ENCODE measurements at places on chromosomes 13 and 19.

GRCh38 chr19:5578097-5578846 lies 10.5 kb upstream of the TINCR start:
- DNase-seq: peak; percentile 85

- DNase-seq: no peak
Measured at GRCh38 chr13:30654430-30654829, 36.7 kb downstream of the USPL1 start.

- DNase-seq: no peak
Measured at GRCh38 chr13:113498905-113499304, 8.4 kb upstream of the DCUN1D2 start.

DNA sequence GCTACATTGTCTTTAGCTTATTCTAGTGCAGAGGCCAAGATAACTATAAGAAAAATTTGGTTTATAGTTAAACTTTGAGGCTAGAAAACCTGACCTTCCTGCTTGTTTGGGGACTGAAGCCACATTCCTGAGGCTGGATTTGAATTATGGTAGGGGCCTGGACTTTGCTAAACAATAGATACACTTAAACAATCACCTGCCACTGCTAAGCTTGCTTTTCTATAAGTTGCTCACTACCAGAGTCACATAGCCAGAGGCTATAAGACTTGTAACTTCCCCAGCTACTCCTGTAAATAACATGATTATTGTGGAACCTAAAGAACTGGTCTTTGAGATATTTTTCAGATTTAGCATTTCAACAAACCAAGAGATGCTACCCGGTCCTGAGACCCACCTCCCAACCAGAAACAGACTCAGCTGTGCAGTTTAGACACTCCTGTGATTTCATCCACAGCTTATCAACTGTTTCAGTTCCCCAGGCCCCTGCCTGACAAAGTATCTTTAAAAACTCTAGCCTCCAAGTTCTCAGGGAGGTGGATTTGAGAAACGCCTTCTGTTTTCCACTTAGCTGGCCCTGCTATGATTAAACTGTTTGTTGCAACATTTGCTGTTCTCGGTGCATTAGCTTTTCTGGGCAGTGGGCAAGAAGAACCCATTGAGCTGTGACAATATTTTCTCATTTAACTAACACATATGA lies 77.7 kb downstream of the MIPEP start:
- DNase-seq: no peak

GRCh38 chr19:43804432-43804831 lies 2.2 kb upstream of the LYPD5 start:
- DNase-seq: no peak

- no peak for DNase-seq
Measured at GRCh38 chr13:29905845-29906244, 55.4 kb upstream of the UBL3 start.

GRCh38 chr13:63693696-63694095 lies 2278.0 kb upstream of the PCDH20 start:
- no peak for DNase-seq

DNA sequence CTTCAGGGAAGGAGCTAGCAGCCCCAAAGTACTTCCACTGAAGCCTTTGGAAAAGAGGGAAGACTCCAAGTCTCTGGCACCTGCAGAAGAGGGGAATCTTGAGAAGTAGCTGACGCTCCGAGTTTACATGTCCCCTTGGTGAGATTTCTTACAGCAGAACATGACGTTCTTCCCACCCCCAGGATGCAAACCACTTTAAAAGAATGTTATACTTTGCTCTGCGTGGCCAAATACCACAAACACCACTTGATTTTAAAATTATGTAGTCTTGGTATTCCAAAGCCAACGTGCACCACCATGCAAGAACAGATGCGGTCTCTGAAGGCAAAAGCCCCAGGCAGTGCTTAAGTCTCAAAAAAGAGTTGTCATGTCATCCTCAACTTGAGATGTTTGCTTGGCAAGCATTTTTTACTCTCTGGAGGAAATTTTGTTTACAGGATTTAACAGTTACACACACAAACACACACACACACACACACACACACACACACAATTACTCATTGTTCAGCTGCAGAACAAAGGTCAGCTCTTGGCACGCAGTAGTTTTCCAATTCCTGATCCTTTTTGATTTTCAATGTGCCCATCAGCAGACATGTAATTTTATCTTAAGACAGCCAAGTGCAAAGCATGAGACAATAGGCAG lies 106.1 kb downstream of the RGCC start:
- DNase-seq: no peak

DNA sequence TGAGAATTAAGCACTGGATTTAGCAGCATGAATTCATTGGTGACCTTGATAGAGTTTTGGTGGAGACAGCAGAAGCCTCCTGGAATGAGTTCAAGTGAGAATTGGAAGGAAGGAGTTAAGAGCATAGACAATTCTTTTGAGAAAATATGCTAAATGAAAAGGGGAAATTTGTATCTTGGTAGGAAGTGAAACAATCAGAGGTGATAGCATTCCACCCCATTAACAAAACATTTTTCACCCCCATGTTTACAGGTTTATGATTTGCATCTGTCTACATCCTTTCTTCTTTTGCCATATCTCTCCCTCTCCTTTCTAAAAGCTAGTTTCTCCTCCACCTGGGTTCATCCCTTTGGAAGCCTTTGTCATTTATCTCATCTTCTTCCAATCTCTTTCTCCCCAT lies 27.5 kb downstream of the LNX2 start:
- no peak for DNase-seq

- DNase-seq: no peak
Measured at GRCh38 chr19:47155148-47155547, 24.5 kb downstream of the SAE1 start.

GRCh38 chr13:99832347-99832746 lies 139.2 kb downstream of the ZIC5 start:
- DNase-seq: no peak

GRCh38 chr19:33872445-33873320 lies 76.0 kb downstream of the KCTD15 start:
- DNase-seq: no peak

DNA sequence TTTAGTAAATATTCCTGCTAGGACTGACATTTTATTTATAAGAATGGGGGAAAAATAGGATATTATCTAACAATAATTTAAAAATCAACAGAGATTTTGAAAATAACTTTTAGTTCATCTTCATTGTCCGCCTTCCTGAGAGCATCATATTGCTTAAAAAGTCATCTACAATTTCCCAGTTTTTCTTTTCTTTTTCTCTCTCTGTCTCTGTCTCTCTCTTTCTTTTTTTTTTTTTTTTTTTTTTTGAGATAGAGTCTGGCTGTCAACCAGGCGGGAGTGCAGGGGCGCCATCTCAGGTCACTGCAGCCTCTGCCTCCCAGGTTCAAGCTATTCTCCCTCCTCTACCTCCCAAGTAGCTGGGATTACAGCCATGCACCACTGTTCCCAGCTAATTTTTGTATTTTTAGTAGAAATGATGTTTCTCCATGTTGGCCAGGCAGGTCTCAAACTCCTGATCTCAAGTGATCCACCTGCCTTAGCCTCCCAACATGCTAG lies 276.3 kb downstream of the DACH1 start:
- DNase-seq: no peak

DNA sequence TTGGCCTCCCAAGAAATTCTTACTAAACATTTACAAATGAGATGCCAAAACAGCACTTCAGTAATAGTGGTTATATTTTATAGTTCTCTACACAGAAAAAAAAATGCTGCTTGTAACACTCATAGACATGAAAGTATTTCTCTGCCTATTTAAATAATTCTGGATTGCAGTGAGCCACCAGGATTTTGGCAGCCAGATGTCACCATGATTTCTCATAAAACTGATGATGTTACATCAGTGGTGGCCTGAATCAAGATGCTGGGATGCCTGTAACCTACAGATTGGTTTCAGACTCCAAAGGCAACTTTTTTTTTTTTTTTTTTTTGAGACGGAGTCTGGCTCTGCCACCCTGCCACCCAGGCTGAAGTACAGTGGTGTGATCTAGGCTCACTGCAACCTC lies 2.7 kb upstream of the CAPS start:
- no peak for DNase-seq

- no peak for DNase-seq
Measured at GRCh38 chr19:34189199-34189916, 17.1 kb downstream of the LSM14A start.
